ENCODE measurements at places on chromosomes 3 and 15. TPM values are rescaled to one million over a fixed set of nuclear protein-coding genes. Genes with fewer than 3 reads are reported as not detected.

- H3K27ac ChIP-seq = no peak overlapping the region
- H3K4me3 ChIP-seq = no peak overlapping the region
- DNase-seq = no peak
- no peaks in the 10 kb centered on the region for H3K4me1 ChIP-seq
- H3K27me3 ChIP-seq = no peaks in the 10 kb centered on the region
- no peaks in the 10 kb centered on the region for H3K36me3 ChIP-seq
Observed at GRCh38 chr3:65252266-65252665, 564.5 kb upstream of the ADAMTS9 start.

DNA sequence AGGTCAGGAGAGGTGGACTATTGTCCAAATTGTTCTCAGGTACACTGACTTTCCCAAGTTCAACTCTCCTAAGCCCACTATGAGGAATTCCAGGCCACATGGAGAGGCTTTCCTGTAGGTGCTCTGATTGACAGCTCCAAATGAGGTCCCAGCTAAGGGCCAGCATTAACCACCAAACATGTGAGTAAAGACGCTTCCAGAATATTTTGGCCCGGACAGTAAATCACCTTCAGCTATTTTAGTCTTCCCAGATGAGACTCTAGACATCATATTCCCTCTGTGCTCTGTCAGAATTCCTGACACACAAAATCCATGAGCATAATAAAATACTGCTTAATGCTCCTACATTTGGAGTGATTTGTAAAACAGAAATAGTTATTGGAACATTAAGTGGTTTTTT, 135.5 kb downstream of the TGFBR2 start:
- H3K36me3 ChIP-seq = no peaks in the 10 kb centered on the region
- H3K27ac ChIP-seq = no peak overlapping the region
- no peaks in the 10 kb centered on the region for H3K4me1 ChIP-seq
- DNase-seq = no peak
- no peak overlapping the region for H3K4me3 ChIP-seq

GRCh38 chr3:11982341-11982941, 21.7 kb upstream of the SYN2 start:
- H3K4me3 ChIP-seq = no peak overlapping the region
- DNase-seq = no peak
- H3K27me3 ChIP-seq = peaks cover 15% of the 10 kb centered on the region

IGSF10 gene
- 1.0 TPM for total RNA-seq

IQCH gene
- 0.24 TPM for total RNA-seq

PRR20G gene
- total RNA-seq = not detected

EIF4E3 gene
- total RNA-seq = 4.1 TPM

GRK7 gene
- 0.07 TPM for total RNA-seq

PP2D1 gene
- total RNA-seq = not detected

Measured in hepatocyte (in vitro differentiated cells).